ENCODE measurements at places on chromosomes 16 and 17. TPM values are rescaled to one million over a fixed set of nuclear protein-coding genes. Genes with fewer than 3 reads are reported as not detected.

Gene SPHK1
- 8.3 TPM for total RNA-seq

Gene CCL14
- total RNA-seq, result not detected

Gene ALDH3A1
- total RNA-seq, result not detected

Gene SCGB1C2
- total RNA-seq, result not detected

Gene DNAI2
- total RNA-seq, result 1.8 TPM

GRCh38 chr16:73572135-73572828 lies 524.4 kb upstream of the ZFHX3 start:
- DNase-seq, result no peak

DNA sequence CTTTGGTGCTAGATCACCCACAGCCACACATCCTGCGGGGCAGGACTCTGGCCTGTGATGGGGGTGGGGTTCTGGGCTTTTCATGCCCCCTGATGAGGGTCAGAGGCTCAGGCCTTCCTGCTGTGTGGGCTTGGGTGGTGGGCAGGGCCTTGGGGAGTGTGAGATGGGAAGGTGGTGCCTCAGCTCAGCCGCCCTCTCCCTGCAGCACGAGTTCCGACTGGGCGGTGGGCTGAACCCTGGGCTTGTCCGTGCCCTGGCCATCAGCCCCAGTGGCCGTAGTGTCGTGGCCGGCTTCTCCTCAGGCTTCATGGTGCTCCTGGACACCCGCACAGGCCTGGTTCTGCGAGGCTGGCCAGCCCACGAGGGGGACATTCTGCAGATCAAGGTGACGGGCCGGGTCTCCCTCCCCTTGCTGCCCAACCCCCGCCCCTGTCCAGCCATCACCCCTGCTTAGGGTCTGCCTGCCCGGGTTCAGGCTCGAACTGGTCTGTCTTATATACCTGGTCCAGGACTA lies 6.8 kb upstream of the SERPINF2 start:
- DNase-seq, result no peak

DNA sequence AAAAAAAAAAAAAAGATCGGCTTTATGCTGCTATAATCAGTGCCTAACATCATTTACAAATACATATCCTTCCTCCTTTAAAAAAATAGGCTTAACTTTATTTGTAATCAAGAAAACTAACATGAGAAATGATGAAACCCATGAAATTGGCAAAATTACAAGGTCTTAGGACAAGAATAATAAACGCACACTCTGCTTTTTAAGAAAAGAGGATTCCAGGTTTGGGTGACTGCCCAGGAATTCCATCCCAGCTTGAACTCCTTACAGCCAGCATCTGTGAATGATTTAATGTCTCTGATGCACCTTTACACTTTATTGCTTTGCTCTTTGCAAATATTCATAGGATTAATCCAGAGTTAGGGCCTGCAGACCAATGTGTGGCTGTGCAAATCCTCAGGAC lies 196.0 kb downstream of the CBLN1 start:
- DNase-seq, result no peak

- DNase-seq, result no peak
Observed at GRCh38 chr16:6573577-6573976, 759.1 kb upstream of the RBFOX1 start.

- DNase-seq, result no peak
Observed at GRCh38 chr16:80447241-80447640, 93.6 kb upstream of the DYNLRB2 start.

GRCh38 chr17:19661121-19661520 lies 12.6 kb downstream of the ALDH3A2 start:
- no peak for DNase-seq

GRCh38 chr17:41965694-41966462 lies 717 bp upstream of the CNP start:
- peak; percentile 79 for DNase-seq

- DNase-seq, result no peak
Observed at GRCh38 chr17:42284566-42284965, 3.7 kb upstream of the STAT5A start.

GRCh38 chr16:70725912-70726828 lies 40.3 kb upstream of the MTSS2 start:
- DNase-seq, result no peak

DNA sequence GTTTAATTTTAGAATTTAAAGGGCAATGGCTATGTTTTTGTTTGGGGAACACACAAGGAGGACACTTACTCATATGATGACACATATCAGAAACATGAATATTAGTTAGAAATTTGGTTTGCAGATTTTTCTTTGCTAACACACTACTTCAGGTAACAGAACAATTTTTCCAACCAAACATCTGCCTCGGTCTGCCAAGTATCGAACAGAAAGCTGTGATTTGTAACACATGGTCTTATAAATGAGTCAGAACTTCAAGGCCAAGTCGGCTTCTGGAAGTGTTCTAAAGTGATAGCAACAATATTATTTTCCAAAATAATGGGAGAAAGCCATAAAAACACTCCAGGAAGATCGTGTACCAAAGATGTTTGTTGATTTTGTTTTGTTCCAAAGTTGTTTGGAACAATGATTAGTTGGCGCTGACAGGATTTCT lies 75.9 kb upstream of the PMFBP1 start:
- no peak for DNase-seq

GRCh38 chr17:16997514-16998429 lies 25.9 kb upstream of the TNFRSF13B start:
- no peak for DNase-seq

DNA sequence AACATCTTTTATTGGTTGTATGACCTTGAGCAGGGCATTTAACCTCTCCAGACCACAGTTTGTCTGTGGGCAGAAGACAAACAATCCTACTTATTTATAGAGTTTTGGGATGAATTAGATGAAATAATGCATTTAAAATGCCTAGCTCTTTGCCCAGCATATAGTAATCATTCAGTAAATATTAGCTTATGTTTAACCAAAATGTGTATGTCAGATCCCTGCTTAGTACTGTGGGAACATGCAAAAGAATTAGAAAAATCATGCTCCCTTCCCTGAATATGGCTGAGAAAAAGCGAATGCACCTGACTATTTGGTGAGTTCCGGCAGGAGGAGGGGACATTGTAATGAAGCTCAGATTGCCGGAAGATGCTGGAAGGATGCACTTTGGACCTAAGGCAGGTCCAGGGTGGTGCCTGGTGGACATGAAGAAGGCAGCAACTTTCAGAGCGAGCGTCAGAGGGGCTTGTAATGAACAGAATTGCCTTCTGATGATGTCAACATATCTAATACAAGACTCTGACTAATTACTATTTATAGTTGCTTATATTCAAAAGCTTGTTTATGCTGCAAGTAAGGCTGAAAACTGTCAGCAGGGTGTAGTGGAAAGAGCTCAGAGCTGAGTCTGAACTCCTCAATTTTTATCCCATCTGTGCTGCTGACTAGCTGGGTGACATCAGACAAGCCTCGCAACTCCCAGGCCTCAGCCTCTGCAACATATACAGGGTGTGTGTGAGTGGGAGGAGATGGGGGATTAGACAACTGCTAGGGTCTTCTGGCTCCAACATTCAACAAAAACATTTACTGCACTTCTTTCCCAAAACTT lies 221.2 kb downstream of the PRKCA start:
- DNase-seq, result no peak
